CD8-positive, alpha-beta memory T cell (primary cell): ENCODE measurements at places on chromosomes 3 and 15. TPM values are rescaled to one million over a fixed set of nuclear protein-coding genes. Genes with fewer than 3 reads are reported as not detected.

GRCh38 chr15:48384616-48385015 lies 53.4 kb downstream of the DUT start:
- no peaks in the 10 kb centered on the region for H3K36me3 ChIP-seq
- DNase-seq, result no peak
- H3K27me3 ChIP-seq, result no peaks in the 10 kb centered on the region
- no peak overlapping the region for H3K4me3 ChIP-seq

- no peaks in the 10 kb centered on the region for H3K27me3 ChIP-seq
- H3K36me3 ChIP-seq, result no peaks in the 10 kb centered on the region
- no peak for DNase-seq
Measured at GRCh38 chr3:46408853-46409252, 1.8 kb downstream of the CCRL2 start.

DNA sequence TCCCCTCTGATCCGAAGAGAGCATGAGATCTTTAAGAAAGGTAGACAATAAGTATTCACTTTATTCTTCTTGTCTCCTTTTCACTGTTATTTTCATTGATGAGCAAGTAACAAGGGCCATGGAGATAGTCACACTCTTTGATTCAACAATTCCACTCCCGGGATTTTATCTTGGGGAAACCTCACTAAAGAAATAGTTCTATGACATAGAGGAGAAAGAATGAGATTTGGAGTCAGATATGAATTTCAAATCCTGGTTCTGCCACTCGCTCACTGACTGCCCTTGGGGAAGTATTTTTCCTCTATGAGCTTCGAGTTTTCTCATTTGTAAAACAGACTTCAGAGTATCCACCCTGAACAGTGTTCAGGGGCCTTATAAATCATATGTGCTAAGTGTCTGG lies 514.6 kb downstream of the NLGN1 start:
- H3K36me3 ChIP-seq, result no peaks in the 10 kb centered on the region
- H3K27me3 ChIP-seq, result no peaks in the 10 kb centered on the region
- DNase-seq, result no peak
- no peak overlapping the region for H3K4me3 ChIP-seq
- H3K27ac ChIP-seq, result no peak overlapping the region

GRCh38 chr15:77081971-77082370 lies 11.1 kb upstream of the TSPAN3 start:
- H3K4me1 ChIP-seq, result peaks cover 7% of the 10 kb centered on the region
- DNase-seq, result no peak
- H3K4me3 ChIP-seq, result no peak overlapping the region
- no peak overlapping the region for H3K27ac ChIP-seq

GRCh38 chr3:71543371-71544016 lies 40.0 kb downstream of the FOXP1 start:
- no peak overlapping the region for H3K4me3 ChIP-seq
- DNase-seq, result no peak
- no peaks in the 10 kb centered on the region for H3K36me3 ChIP-seq
- no peak overlapping the region for H3K27ac ChIP-seq
- no peaks in the 10 kb centered on the region for H3K27me3 ChIP-seq

DNA sequence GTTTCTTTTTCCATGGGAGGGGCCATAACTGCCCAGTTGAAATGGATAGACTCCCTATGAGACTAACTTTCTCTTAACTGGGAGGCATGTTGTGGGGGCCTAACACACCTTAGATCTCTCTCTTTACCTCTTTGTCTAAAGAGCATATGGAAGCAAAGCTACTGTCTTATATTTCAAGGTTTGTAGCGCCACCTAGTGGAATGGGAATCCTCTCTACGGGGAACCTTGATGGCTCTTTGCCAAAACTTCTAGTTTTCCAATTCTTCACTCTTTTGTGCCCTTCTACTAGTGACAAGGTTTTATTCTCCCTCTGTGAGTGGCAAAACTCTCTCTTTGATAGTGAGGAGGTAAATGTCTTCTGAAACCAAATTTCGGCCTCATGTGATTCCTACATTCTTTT lies 1030.4 kb upstream of the CADM2 start:
- H3K4me1 ChIP-seq, result no peaks in the 10 kb centered on the region
- no peak for DNase-seq
- H3K36me3 ChIP-seq, result no peaks in the 10 kb centered on the region
- H3K4me3 ChIP-seq, result no peak overlapping the region
- no peaks in the 10 kb centered on the region for H3K27me3 ChIP-seq
- no peak overlapping the region for H3K27ac ChIP-seq

DNA sequence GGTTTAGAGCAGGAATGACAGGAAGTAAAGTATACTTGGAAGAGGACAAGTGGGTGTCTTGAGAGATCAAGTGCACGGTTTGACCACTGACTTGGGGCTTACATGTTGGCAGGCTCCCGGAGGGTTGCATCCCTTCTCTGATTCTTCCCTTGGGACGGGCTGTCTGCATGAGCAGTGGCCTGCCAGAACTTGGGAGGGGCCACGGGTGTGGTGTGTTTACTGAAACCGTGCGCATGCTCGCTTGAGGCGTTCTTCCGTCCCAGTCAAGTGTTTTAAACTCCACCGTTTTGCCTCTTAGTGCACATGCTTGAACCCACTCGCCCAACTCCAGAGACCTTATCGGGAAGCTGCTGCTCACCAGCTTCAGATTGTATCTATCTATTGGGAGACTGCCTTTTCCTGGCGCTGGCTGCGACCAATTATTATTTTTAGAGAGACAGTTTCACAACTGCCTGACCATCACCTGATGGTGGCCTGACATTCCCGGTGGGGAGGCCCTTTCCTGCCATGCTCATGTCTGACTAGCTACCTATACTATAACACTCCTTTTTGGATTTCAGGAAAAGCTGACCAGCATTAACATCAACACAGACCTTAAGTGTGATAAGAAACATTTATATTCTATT lies 14.9 kb upstream of the C3orf22 start:
- H3K27ac ChIP-seq, result no peak overlapping the region
- peaks cover 2% of the 10 kb centered on the region for H3K27me3 ChIP-seq
- H3K4me3 ChIP-seq, result no peak overlapping the region
- H3K4me1 ChIP-seq, result no peaks in the 10 kb centered on the region

- no peak for DNase-seq
- no peaks in the 10 kb centered on the region for H3K4me1 ChIP-seq
- no peak overlapping the region for H3K27ac ChIP-seq
- H3K4me3 ChIP-seq, result no peak overlapping the region
Measured at GRCh38 chr3:159928666-159929065, 60.0 kb upstream of the IL12A start.

GRCh38 chr3:58743296-58743695 lies 76.7 kb upstream of the FAM3D start:
- H3K27me3 ChIP-seq, result no peaks in the 10 kb centered on the region
- no peaks in the 10 kb centered on the region for H3K36me3 ChIP-seq
- H3K4me3 ChIP-seq, result no peak overlapping the region
- no peak overlapping the region for H3K27ac ChIP-seq
- DNase-seq, result no peak

- H3K4me1 ChIP-seq, result no peaks in the 10 kb centered on the region
- no peak overlapping the region for H3K27ac ChIP-seq
- H3K36me3 ChIP-seq, result no peaks in the 10 kb centered on the region
- no peaks in the 10 kb centered on the region for H3K27me3 ChIP-seq
- H3K4me3 ChIP-seq, result no peak overlapping the region
Measured at GRCh38 chr3:41900265-41900664, 61.6 kb downstream of the ULK4 start.

DNA sequence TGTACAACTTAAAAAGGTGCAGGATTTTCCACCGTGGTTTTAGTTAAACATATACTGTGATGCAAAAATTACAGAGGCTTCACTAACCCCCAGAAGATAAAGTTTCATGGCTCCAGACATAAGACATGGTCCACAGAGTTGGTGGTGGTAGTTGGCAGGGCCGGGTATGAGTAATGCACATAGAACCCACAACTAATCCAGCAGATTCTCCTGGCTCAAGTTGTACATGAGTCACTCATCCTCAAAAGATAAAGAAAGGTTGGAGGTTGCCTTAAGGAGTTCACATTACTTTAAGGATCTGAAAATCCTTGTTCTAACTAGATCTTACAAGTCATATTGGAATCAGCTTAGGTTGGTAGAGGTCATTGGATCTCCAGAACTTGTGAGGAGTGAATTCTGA lies 98.3 kb upstream of the ZBTB20 start:
- no peak overlapping the region for H3K4me3 ChIP-seq
- no peaks in the 10 kb centered on the region for H3K27me3 ChIP-seq
- no peaks in the 10 kb centered on the region for H3K4me1 ChIP-seq
- H3K27ac ChIP-seq, result no peak overlapping the region

DNA sequence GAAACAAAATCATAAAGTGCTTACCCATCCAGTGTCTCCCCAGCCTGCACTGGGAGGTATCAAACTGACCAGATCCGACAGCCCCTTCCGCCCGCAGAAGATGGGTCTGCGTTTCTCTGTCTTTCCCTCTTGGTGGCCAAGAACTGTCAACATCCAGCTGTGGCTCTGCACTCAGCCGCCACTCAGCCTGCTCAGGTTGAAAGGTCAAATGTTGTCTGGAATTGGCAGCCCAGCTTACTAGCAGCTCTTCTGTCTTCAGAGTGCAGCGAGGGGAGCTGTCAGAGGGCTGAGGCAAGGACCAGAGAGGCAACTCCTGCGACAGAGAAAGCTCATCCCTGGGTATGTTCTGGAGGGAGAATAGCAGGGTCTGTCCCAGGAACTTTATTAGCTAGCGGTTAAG lies 45.4 kb downstream of the GOLGA6L2 start:
- no peak overlapping the region for H3K27ac ChIP-seq
- H3K27me3 ChIP-seq, result no peaks in the 10 kb centered on the region
- no peak overlapping the region for H3K4me3 ChIP-seq

- H3K36me3 ChIP-seq, result no peaks in the 10 kb centered on the region
- no peak overlapping the region for H3K27ac ChIP-seq
- no peak overlapping the region for H3K4me3 ChIP-seq
- DNase-seq, result no peak
- no peaks in the 10 kb centered on the region for H3K27me3 ChIP-seq
Measured at GRCh38 chr3:191068946-191069813, 129.9 kb upstream of the OSTN start.

GRCh38 chr3:106908181-106908938 lies 468.9 kb upstream of the CCDC54 start:
- DNase-seq, result no peak
- H3K36me3 ChIP-seq, result no peaks in the 10 kb centered on the region
- no peaks in the 10 kb centered on the region for H3K4me1 ChIP-seq
- no peaks in the 10 kb centered on the region for H3K27me3 ChIP-seq
- no peak overlapping the region for H3K27ac ChIP-seq

DNA sequence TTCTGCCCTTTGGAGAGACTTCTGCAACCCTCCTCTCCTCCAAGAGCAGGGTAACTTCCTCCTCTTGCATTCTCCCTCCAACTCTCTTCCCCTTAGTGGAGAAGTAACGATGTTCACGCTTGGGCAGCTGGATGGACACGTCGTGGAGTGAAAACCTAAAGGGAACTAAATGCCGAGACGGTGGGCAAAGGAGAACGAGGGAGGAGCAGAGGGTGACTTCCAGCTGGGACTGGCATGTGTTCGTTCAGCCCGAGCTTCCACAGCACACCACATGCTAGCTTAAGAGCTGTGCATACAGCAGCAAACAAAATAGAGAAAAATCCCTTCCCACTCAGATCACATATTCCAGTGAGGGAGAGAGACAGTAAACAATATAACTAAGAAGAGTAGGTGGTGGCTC lies 179.8 kb downstream of the SLCO3A1 start:
- DNase-seq, result no peak
- no peak overlapping the region for H3K27ac ChIP-seq
- no peaks in the 10 kb centered on the region for H3K36me3 ChIP-seq
- no peaks in the 10 kb centered on the region for H3K4me1 ChIP-seq
- H3K4me3 ChIP-seq, result no peak overlapping the region

GRCh38 chr3:58204720-58205119 lies 6.1 kb downstream of the DNASE1L3 start:
- DNase-seq, result no peak
- no peak overlapping the region for H3K4me3 ChIP-seq
- no peaks in the 10 kb centered on the region for H3K4me1 ChIP-seq
- no peaks in the 10 kb centered on the region for H3K36me3 ChIP-seq

DNA sequence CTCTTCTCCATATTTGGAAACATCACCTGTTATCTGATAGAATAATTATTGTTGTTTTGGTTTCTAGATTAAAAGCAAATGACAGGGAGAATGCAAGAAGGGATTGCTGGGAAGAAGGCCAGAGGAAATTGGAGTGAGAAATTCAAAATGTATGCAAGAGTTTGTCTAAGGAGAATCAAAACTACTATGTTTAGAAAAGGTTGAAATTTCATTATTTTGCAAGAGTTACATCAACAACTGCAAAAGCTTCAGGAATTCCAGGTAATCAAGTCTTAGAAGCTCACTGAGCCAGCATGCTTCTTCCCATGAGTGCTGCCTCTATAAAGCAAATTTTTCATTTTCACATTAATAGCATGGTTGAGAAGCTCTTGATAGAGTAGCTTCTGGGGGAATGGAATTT lies 177.2 kb upstream of the GBE1 start:
- no peaks in the 10 kb centered on the region for H3K4me1 ChIP-seq
- DNase-seq, result no peak
- H3K27ac ChIP-seq, result no peak overlapping the region
- H3K27me3 ChIP-seq, result no peaks in the 10 kb centered on the region

DNA sequence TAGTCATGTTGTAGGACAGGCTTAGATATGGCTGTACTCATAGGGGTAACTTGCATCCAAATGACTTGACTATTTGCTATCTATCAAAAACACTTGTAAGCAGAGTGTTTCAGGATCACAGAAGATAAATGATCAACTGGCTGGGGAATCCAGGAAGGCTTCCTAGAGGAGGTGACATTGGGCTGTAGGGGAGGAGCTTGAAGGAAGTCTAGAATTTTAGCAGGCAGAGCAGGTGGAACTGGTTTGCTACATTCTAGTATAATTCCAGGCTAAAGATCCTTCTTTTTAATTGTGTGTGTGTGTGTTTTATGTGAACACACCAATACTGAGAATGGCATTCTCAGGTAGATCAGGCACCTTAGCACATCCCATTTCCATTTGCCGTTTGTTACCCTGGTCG lies 380.3 kb downstream of the MCTP2 start:
- no peak overlapping the region for H3K4me3 ChIP-seq
- no peaks in the 10 kb centered on the region for H3K27me3 ChIP-seq
- DNase-seq, result no peak
- no peaks in the 10 kb centered on the region for H3K4me1 ChIP-seq
- H3K27ac ChIP-seq, result no peak overlapping the region

GRCh38 chr3:102066470-102066869 lies 217.2 kb downstream of the NFKBIZ start:
- no peaks in the 10 kb centered on the region for H3K27me3 ChIP-seq
- H3K27ac ChIP-seq, result no peak overlapping the region
- no peak for DNase-seq
- H3K36me3 ChIP-seq, result no peaks in the 10 kb centered on the region

- DNase-seq, result no peak
- H3K27ac ChIP-seq, result peak overlapping the region; percentile 64
- no peaks in the 10 kb centered on the region for H3K27me3 ChIP-seq
- H3K36me3 ChIP-seq, result no peaks in the 10 kb centered on the region
Measured at GRCh38 chr15:67068710-67069400, 3.5 kb downstream of the SMAD3 start.

GUCA1C gene
- total RNA-seq, result not detected

IQCF5 gene
- total RNA-seq, result not detected

EFHB gene
- total RNA-seq, result 0.39 TPM

ILDR1 gene
- total RNA-seq, result not detected

GOLGA6L9 gene
- 1.6 TPM for total RNA-seq

NR1I2 gene
- total RNA-seq, result 0.38 TPM

UTS2B gene
- not detected for total RNA-seq

SEC22A gene
- 21.6 TPM for total RNA-seq

SAXO2 gene
- 1.6 TPM for total RNA-seq

ANKUB1 gene
- total RNA-seq, result not detected

CCRL2 gene
- total RNA-seq, result 2.7 TPM
